NCI-H1048 (cell line): ENCODE measurements at places on chromosomes 12 and 14.

DNA sequence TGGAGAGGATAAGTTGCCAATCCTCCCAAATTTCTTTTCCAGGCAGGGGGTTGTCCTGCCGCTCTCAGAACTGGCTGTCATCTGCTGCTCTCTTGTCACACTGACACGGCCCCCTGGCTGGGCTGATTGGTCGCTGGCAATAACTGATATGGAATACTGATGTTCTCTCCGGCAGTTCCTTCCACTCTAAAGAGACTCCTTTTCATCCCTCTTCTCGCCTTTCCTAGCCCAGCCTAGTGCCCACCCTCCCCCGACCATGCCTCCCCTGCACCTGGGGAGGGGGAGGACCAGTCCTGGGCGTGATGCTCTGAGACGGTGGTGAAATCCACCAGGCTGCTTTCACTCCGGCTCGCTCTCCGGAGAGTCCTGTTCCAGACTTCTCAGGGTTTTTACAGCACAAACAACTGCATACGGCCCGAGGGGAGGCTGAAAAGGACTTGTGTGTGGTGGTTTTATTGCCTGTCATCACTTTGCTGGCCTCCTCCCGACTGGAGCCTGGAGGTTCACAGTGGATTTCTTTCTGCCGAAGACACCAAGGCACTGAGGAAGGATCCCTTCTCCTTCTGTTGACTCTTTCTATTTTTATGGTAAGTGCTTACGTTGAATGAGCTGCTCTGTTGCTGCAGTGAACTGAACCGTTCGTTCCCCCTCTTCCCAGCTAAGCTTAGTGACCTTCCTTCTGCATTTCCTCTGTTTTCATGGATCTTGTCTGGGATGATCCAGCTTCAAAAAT is at the start of gene ANO4:
TSS of gene ANO4 (plus strand) at position 336 of the 733 bp plus-strand sequence. CDS start 107,010 bp downstream, outside the sequence.
- no peak for DNase-seq

- DNase-seq: no peak
These were observed 68.9 kb downstream of the ALG10B start for GRCh38 chr12:38385486-38385885.

DNA sequence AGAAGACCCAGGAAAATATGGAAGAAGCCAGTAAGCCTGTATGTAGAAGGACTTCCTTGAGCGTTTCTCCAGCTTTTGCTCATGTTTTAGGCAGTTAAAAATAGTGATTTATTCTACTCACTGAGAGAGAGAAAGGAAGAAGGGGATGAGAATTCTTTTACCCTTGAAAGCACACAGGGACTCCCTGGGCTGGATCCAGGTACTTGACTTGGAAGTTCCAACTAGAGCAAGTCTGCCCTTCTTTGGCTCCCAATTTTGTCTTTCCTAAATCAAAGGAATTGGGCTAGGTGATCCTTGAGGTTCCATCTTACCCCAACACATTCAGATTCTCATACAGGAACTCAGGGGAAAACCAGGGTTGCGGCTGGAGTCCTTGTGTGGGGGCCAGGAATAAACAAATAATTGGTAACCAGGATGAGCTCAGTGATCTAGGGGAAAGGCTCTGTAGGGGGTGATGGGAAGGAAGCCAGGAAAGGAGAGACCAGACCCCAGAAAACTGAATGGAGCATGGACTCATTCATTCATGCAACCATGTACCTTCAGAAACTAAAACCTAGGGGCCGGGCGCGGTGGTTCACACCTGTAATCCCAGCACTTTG is 11.5 kb upstream of the ITGA5 start:
- no peak for DNase-seq

DNA sequence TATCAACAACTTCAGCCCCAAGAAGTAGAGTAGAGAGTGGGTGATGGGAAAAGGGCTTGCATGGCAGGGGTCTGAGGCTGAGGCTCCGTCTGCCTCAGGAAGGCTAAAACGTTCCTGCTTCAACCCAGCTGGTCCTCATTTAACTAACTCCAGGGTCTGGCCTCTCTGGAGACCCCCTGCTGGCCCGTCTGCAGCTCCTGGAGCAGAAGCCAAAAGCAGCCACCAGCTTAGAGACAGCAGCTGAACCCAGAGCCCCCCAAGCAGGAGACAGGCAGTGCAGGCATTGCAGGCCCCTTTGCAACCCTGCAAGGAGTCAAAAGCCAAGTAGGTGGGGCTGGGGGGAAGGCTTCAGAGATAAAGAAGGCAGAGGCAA is 25.1 kb upstream of the LTBP2 start:
- DNase-seq: no peak

DNA sequence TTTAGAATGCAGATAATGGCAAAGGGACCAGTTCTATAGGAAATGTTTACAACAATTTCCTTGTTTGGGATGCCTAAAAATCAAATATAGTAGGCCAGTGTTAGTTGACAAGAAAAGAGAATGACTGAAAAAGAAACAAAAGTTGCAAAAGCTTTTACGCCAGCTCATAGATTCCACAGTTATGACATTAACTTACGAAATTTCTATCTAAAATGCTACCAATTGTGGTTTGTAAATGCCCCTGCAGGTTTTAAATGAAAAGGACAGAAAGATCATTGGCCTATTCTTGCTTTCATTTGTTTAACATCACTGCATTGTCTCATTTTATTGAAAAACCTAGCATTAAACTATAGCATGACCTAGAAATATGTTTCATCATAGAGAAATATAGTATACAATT is 345.8 kb downstream of the CCDC91 start:
- DNase-seq: no peak

GRCh38 chr14:95758331-95758730 is 44.4 kb upstream of the TCL1A start:
- DNase-seq: no peak

DNA sequence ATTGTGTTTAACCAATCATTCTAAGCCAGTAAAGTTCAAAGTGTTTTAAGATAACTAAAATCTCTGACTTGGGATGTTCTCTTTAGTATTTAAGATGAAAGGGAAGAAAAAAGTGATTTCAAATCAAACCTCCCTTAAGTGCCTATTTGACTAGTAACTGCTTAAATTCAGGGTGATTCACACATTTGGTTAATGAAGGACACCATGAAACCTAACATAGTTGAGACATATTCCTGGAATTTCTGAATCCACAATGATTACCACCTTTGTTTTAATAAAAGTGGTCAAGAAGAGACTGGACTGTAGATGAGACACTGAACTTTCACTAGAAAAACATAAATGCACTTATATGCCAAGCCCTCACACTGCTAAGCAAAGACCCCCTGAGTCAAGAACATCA is 138.7 kb downstream of the MED13L start:
- DNase-seq: no peak

- no peak for DNase-seq
These were observed 8.0 kb downstream of the AGAP2 start for GRCh38 chr12:57730336-57731067.

- DNase-seq: no peak
These were observed 14.6 kb downstream of the PSMD9 start for GRCh38 chr12:121903202-121903601.

- DNase-seq: no peak
These were observed 181.0 kb downstream of the ADGRD1 start for GRCh38 chr12:131134523-131135310.

DNA sequence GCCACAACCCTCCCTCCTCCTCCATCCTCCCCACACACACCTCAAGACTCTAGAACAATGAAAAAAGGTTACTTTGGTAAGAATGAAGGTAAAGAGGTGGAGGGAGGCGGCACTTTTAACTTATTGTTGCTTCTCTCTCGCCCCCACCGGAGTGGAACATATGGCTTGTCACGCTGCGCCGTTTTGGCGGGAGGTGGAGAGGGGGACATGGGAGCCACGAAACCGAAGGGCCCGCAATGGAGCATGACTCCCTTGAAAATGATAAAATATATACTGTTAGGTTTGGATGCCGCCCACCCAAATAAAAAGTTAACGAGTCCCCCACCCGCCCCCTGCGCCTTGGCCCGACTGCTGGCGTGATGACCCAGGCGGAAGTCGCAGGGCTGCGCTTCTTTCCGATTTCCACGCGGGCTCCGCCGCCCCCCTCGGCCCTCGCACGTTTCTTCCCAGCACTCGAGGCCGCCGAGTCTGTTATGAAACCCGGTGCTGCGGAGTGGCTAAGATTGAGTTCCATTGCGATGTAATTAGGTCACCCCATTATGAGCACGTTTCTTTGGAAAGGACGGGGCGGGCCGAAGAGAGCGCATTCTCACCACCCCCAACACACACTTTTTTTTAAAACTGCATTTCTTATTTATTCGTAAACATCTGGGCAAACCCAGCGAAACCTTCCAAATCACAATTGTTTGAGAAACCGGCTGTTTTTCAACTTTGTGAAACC is 1.4 kb upstream of the ZFP36L1 start:
- no peak for DNase-seq

GRCh38 chr14:84036840-84037239 is 1493.1 kb upstream of the FLRT2 start:
- no peak for DNase-seq

GRCh38 chr12:119258556-119258955 is 76.0 kb upstream of the CCDC60 start:
- DNase-seq: no peak

DNA sequence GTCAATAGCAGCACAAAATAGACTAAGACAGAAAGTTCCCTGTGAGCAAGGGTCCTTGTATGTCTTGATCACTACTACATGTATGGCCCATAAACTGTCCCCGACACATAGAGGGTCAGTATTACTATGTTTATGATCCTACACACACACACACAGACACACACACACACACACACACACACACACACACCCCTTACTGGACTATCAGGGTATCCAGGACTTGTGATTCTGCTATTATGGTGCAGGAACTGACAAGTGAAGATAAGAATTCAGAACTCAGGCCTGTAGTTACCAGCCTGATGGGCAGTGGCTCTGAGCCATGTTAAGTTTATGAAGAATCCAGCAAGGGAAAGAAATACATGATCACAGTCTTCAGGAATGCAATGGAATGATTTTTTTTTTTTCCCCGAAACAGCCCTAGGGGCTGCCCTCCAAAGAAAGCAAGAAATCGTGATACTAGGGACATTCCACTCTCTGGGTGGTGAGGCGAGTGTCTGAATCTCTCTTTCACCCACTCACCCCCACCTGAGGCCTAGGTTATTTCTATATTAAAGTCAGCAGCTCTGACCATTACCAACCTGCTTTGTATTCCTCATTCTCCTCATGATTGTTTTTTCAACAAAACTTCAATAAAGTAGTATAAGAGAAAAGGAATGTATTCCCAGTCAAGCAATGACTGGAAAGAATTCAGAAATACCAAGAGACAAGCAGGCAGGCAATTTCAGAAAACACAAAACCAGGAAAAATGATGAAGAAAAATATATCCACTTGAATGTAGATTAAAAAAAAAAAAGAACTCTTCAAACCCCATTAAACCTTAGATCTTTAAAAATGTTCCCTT is 105.8 kb downstream of the AVPR1A start:
- no peak for DNase-seq

GRCh38 chr12:113802966-113803758 is 163.0 kb downstream of the RBM19 start:
- DNase-seq: no peak

DNA sequence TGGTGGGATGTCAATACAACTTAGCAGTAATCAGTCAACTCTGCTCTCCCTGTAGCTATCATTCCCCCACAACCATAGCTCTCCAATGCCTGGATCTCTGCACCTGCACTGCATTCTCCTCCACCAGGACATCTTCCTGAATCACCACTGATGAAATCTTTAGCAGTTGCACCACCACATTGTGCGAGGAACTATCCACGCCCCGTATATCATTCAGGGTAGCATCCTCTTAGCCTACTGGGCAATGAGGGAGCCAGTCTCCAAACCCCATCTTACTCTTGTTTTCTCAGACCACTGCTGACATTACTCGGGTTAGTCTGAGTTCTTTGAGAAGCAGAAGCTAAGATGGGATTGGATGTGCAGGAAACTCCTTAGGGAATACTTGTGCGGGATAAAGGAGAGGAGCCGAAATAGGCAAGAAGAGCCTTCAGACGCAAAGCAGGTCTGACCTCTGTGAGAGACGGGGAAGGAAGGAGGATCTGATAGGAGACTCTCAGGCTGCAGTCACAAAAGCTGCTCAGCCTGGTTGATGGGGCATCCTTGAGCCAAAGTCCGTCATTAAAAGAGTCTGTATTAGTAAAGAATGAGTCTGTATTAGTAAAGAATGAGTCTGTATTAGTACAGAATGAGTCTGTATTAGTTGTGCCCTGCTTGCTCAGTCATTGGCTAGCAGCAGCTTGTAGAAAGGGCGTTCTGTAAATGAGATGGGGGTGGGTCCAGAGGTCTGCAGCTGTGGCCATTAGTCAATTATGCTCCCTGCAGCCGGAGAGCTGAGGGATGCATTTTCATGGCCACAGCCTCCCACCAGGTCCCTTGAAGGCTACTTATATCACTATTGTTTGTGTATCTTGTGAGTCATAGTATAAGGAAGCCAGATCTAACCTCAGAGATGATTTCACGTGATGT is 49.6 kb upstream of the RASSF3 start:
- no peak for DNase-seq

DNA sequence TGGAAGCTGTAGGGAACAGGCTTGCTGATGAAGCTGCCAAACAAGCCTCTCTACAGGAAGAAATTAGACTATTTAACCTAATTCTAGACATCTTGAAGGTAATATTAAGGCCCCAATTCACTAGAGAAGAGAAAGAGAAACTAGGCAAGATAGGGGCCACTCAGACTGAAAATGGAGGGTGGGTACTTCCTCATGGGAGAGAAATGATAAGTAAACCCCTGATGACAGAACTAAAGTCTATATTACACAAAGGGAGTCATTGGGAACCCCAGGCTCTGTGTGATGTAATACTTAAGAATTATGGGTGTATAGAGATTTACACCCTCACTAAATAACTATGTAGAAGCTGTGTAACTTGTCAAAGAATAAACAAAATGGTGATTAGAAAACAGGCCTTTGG is 64.3 kb downstream of the APOBEC1 start:
- DNase-seq: no peak

DNA sequence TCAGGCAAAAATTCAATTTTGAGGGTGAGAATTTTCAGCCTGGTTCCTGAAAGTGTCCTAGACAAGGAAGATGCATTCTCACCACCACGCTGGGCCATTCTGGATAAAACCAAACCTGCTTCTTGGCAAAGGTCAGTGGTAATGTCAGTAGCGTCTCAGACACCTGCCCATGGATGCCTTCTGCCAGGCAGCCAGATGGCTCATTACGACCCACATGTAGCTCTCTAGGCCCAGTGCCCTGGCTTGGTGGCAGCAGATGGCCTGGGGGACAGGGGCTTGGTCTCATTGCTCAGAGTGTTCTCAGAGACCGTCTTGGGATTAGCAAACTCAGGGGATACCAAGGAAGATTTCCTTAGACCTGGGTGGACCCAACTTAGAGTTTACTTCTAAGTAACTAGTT is 105.1 kb downstream of the ARF6 start:
- no peak for DNase-seq

DNA sequence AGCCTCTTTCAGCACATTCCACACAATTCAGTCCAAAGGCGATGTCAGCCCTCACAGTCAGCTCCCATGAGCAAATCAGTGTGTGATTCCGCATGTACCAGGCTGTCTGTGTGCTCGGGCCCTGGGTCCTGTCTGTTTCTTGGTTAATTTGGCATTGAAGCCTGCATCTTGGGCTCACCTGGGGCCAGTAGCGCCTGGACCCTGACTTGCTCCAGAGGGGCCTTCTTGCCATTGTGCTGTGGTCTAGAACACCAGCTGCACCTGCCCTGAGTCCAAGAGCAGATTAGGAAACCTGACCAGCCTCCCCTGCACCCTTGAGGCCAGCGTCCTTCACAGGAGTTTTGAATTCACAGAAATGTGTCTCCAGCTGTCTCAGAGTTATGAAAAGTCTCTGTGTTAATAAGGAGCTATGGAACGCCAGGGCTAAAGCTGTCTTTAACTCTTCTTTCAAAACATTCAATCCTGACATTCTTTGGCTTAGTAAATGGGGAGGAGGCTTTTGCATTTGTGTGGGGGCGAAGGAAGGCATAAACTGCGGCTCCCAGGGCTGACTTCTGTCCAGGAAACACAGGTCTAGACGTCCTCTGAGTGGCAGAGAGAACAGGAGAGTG is 102.2 kb downstream of the ARF6 start:
- DNase-seq: no peak
